Right atrium auricular region (tissue), 2 donors: ENCODE measurements at places on chromosomes 6 and 20. TPM values are rescaled to one million over a fixed set of nuclear protein-coding genes. Genes with fewer than 3 reads are reported as not detected.

The RRAGD gene
- 98.0 TPM for total RNA-seq

The LY6G6C gene
- total RNA-seq = not detected

The RAET1G gene
- 1.5 TPM for total RNA-seq

The BIRC7 gene
- total RNA-seq = not detected

The DEF6 gene
- total RNA-seq = 1.4 TPM

The LY6G5C gene
- total RNA-seq = 1.2 TPM

The NFKBIE gene
- 8.7 TPM for total RNA-seq

The SPATS1 gene
- total RNA-seq = not detected

The RPP21 gene
- total RNA-seq = 46.6 TPM

The NKX2-2 gene
- not detected for total RNA-seq

The RBBP9 gene
- total RNA-seq = 9.1 TPM

The SAMD3 gene
- 0.67 TPM for total RNA-seq

The NPBWR2 gene
- not detected for total RNA-seq

The BHLHE23 gene
- total RNA-seq = not detected

The RIPPLY2 gene
- total RNA-seq = not detected

The GSTA2 gene
- total RNA-seq = not detected

The PPP1R14C gene
- 85.4 TPM for total RNA-seq

The TSBP1 gene
- total RNA-seq = not detected

The CALHM6 gene
- 3.1 TPM for total RNA-seq

The BCAS1 gene
- not detected for total RNA-seq

The ITPA gene
- total RNA-seq = 17.4 TPM

The BMP7 gene
- total RNA-seq = 15.1 TPM

The AKAP12 gene
- total RNA-seq = 27.7 TPM

The C6orf132 gene
- total RNA-seq = 2.8 TPM

The SLC17A9 gene
- total RNA-seq = 1.3 TPM

The PRL gene
- not detected for total RNA-seq

The MAP3K7 gene
- total RNA-seq = 17.1 TPM

The NOX3 gene
- not detected for total RNA-seq

The SLC24A3 gene
- total RNA-seq = 1.4 TPM

The ULBP2 gene
- 2.4 TPM for total RNA-seq

The HMGCLL1 gene
- 0.94 TPM for total RNA-seq

The C20orf202 gene
- 0.20 TPM for total RNA-seq

The HLA-DQB1 gene
- total RNA-seq = 0.59 TPM

The NOTCH4 gene
- total RNA-seq = 16.2 TPM

The ZBP1 gene
- not detected for total RNA-seq

The FOXA2 gene
- total RNA-seq = not detected

The COL10A1 gene
- not detected for total RNA-seq

The DUSP15 gene
- total RNA-seq = 8.8 TPM

The RBM24 gene
- total RNA-seq = 133 TPM

The NT5E gene
- 10.6 TPM for total RNA-seq

The BPIFA3 gene
- not detected for total RNA-seq

The ABHD16B gene
- not detected for total RNA-seq

The TRDN gene
- 217 TPM for total RNA-seq

The RBM38 gene
- total RNA-seq = 127 TPM

The FANCE gene
- total RNA-seq = 3.4 TPM

The GTSF1L gene
- not detected for total RNA-seq

The PRICKLE4 gene
- 5.6 TPM for total RNA-seq

The MOCS3 gene
- total RNA-seq = 3.1 TPM

The FRS3 gene
- 3.4 TPM for total RNA-seq

The LATS1 gene
- 13.7 TPM for total RNA-seq
